ENCODE measurements at places on chromosomes 1 and 21. TPM values are rescaled to one million over a fixed set of nuclear protein-coding genes. Genes with fewer than 3 reads are reported as not detected.

GRCh38 chr1:229470406-229471043 is 36.6 kb upstream of the ACTA1 start:
- no peak for DNase-seq

GRCh38 chr21:28487455-28488070 is 505.1 kb downstream of the LTN1 start:
- DNase-seq = no peak

DNA sequence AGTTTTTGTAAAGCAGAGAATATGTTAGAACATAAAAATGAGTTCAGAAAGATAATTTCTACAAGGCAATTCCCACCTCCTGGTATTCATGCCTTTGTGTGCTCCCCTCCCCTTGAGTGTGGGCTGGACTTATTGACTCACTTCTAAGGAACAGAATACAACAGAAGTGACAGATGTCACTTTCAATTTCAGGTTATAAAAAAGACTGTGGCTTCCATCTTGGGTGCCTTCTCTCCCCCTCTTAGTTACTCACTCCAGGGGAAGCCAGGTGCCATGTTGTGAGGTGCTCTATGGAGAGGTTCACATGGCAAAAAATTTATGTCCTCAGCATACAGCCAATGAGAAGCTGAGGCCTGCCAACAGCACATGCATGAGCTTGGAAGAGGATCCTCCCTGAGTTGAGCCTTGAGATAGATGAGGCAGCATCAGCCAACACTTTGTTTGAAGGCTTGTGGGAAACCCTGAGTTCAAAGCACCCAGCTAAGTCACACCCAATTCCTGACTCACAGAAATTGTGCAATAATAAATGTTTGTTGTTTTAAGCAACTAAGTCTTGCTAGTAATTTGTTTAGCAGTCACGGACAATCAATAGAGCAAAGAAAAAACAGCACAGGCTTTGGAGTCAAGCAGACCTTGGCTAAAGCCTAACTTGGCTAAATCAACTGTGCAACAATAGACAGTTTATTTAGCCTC is 73.5 kb upstream of the NGF start:
- no peak for DNase-seq

- DNase-seq = no peak
Observed at GRCh38 chr1:204711947-204712701, 26.6 kb upstream of the LRRN2 start.

GRCh38 chr1:5837976-5838653 is 154.1 kb downstream of the NPHP4 start:
- no peak for DNase-seq

DNA sequence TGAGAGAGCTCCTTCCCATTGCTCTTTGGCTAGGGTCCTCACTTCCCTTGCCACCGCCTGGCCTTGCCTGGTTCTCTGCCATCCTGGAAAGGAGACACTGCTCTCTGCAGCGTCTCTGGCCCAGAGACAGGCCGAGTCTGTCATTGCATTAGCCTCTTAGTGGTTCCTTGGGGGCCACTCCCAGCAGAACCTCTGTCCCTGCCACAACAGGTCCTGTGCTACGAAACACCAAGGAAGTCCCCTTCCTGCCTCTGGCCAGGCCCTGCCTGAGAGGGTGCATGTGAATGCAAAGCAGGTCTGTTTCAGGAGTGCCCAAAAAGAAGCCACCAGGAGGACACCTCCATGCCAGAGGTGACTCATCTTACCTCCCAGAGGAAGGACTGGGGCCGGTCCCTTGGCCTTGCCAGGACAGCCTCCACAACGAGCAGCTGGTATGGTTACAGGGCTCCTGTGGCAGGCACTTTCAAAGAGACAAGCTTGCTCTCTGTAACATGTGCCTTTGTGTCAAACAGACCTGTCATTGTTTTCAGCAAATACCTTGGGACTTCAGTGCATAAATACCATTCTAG is 59.6 kb downstream of the VPS26C start:
- DNase-seq = no peak

GRCh38 chr1:208142590-208143382 is 101.4 kb downstream of the PLXNA2 start:
- DNase-seq = no peak

GRCh38 chr1:60463786-60464185 is 390.2 kb upstream of the C1orf87 start:
- DNase-seq = no peak

DNA sequence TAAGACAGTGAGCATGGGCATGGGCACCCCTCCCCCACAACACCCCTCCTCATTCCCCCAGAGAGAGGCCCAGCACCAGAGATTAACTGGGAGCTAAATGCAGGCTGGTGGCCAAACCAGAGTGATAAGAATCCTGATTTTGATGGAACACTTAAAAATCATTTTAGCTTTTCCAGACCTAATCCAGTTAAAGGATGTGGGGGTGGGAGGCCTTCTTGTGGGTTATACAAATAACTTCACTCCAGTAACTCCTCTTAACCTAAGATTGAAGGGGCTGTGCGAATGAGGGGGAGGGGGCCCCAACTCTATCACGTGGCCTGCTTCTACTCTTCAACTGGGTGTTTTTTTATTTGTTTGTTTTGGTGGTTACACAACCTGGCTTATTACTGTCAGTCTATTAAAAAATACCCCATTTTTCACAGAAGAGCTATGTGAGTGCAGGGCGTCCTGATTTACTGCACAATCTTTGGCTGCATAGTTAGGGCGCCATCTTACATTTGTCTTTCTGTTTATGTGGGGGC is 398.1 kb upstream of the LYPLAL1 start:
- no peak for DNase-seq

- no peak for DNase-seq
Observed at GRCh38 chr1:184161071-184161698, 109.7 kb downstream of the TSEN15 start.

HAPLN2 gene
- polyA plus RNA-seq = not detected

GPR37L1 gene
- not detected for polyA plus RNA-seq

RRP1B gene
- polyA plus RNA-seq = 13.0 TPM

RPL11 gene
- 861 TPM for polyA plus RNA-seq

OPRD1 gene
- not detected for polyA plus RNA-seq

TMEM240 gene
- 5.3 TPM for polyA plus RNA-seq

SYNC gene
- 3.5 TPM for polyA plus RNA-seq

All from endothelial cell of umbilical vein (primary cell).